Amniotic stem cell (primary cell): ENCODE measurements at places on chromosomes 5 and 9.

GRCh38 chr9:115998666-115999065 is 154.9 kb upstream of the PAPPA start:
- no peak for DNase-seq

GRCh38 chr5:93164690-93165089 is 416.3 kb downstream of the NR2F1-AS1 start:
- DNase-seq, result no peak

DNA sequence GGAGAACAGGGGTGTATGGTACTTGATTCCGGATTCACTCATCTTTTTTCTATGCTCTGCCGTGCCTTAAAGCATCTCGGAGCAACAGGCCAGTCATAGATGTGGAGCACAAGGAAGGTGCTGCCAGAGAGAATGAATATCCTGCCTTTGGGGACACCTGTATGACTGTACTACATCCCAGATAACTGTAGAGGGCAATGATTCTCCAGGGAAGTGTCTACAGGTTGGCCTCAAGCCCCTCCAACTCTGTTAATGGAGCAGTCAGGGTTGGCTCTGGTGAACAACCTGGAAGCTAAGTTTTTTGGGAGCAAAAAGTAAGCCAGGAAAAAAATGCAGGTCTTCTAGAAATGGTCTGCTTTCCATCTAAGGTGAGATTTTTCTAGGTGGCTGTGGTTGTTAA is 71.0 kb downstream of the NREP start:
- no peak for DNase-seq

GRCh38 chr9:84206801-84207370 is 133.7 kb downstream of the SLC28A3 start:
- no peak for DNase-seq

GRCh38 chr9:76464706-76465105 is 5.7 kb downstream of the GCNT1 start:
- DNase-seq, result no peak
